Head of caudate nucleus (tissue), 42 donors: ENCODE measurements at places on chromosomes 12 and 14.

- DNase-seq, result no peak
Measured at GRCh38 chr14:21455592-21455911, 371 bp downstream of the CHD8 start.

GRCh38 chr12:54337280-54337842, 12.4 kb downstream of the COPZ1 start:
- no peak for DNase-seq

GRCh38 chr14:55070981-55071411, 19.5 kb downstream of the MAPK1IP1L start:
- DNase-seq, result no peak

- peak; percentile 48 for DNase-seq
Measured at GRCh38 chr12:57803319-57803893, 15.1 kb downstream of the AVIL start.

DNA sequence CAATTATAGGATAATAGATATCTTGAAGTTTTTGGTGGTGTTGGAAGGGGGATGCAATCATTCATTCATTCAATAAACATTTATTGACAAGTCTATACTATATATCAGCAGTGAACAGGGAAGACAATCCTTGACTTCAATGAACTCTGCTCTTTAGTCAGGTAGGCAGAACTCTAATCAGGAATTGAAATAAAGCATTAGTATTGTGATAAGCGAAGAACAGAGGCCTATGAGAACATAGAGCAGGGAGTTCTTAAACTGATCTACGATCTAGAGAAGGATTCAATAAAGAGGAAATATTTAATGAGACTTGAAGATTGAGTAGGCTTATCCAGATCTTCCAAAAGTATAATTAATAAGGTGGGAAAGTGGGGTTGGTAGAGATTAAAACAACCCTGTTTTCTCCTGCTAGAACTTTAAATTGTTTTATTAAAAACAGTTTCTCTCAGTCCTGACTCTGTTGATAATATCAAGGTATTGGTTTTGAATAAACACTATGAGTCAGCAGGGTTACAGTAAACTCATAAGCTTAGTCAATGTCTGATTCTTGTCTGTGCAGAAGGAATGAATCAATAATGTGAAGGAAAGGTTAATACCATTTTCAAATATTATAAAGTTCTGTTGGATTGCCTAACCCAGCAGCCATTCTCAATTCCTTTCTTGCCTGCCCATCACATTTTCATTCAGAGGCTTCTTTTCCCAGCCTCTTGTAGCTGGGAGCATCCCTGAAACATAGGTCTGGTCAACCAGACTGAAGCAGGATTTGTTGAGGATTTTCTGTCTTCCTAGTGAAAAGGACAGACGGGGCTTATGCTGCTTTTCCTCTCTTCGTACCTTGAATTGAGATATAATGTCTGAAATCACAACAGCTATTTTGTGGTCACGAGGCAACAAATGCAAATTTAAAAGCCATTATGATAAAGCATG, 38.9 kb upstream of the KTN1 start:
- no peak for DNase-seq

DNA sequence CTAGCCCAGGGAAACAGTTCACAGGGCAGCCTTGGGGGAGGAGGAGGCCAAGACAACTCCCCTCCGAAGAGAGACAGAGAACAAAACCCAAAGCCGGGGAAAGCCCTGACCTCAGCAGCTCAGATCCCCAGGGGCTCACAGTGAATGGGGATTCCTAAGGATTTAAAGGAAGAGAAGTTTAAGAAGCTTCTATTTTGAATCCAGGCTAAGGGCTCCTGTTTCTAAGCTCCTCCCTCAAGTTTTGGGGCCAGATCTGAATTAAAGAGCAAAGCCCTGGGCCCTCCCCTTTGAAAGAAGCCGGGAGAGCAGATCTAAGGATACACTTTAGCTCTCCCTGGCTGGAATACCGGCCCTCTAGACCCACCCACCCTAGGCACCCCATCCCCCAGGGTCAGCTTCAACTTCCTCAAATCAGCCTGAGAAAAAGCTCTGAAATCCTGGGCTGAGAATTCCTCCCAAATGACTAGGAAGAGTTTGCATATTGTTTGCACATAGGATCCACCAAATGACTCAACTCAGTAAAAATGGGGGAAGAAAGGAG, 3.9 kb downstream of the KDM2B start:
- DNase-seq, result no peak

DNA sequence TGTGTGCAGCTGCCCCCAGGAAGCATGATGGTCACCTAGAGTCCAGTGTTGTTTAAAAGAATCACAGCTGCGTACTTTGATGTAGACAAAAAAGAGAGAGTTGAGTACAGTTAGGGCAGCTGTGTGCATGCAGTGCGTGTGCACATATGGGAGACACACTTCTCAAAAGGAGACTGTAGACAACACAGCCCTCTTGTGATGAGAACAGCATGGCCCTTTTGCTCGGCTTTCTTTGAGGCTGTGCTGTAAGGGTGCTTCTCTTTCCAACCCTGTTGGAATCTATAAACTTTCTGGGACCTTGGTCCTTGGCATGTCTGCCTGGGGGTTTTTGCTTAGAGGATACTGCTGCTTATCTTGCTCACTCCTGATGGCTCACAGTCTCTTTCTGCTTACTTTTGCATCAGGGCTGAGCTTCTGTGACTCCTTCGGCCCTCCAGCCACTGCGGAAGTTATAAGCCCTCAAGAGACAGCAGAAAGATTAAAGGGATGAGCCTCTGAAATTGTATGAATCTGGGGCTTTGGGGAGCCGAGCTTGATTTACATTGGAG, 102.9 kb downstream of the DYRK2 start:
- DNase-seq, result no peak

DNA sequence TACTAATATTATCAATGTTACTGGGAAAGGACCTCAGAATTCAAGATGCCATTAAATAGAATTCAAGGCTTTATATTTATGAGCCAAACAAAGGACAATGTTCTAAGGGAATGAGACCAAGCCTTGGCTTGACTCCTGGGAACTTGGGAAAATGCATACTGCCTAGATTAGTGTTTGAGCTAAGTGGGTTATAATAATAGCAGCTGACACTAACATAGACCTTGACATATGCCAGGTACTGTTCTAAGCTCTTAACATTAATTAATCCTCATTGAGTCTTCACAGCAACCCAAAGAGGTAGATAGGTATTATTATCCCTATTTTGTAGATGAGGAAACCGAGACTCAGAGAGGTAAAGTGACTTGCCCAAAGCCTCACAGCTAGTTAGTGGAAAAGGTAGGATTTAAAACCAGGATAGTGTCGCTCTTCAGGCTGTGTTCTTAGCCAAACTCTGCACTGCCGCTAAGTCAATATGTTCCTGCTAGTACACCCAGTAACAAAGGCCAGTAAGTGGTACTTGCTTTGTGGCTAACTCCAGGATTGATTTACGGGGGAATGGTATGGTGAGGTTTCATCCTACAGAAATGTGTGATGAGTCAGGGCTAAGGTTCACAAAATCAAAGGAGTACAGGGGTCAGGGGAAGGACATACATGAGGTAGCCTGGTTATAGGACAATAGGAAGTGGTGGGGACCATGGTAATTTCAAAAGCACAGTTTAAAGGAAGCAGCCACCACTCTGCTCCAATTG, 35.8 kb upstream of the PRKAB1 start:
- DNase-seq, result no peak

GRCh38 chr12:126617312-126617711, 1552.1 kb downstream of the AACS start:
- DNase-seq, result no peak

DNA sequence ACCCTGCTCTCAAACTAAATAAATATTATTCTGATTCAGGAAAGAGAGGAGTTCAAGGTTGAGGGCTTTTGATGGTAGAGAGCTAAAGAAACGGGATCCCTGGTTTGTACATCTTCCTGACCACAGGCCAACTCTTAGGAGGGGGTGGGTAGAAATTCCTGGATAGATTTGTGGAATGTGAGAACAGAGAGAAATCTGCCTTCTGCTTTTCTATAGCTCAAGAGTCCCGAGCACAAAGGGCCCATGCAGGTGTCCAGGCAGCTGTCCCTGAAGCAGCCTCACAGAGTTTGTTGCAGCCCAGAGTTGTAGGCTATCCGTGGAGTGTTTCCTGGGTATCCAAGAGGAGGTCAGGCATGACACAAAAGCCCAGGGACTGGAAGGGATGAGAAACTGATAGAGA, 198.6 kb downstream of the BCAT1 start:
- no peak for DNase-seq

DNA sequence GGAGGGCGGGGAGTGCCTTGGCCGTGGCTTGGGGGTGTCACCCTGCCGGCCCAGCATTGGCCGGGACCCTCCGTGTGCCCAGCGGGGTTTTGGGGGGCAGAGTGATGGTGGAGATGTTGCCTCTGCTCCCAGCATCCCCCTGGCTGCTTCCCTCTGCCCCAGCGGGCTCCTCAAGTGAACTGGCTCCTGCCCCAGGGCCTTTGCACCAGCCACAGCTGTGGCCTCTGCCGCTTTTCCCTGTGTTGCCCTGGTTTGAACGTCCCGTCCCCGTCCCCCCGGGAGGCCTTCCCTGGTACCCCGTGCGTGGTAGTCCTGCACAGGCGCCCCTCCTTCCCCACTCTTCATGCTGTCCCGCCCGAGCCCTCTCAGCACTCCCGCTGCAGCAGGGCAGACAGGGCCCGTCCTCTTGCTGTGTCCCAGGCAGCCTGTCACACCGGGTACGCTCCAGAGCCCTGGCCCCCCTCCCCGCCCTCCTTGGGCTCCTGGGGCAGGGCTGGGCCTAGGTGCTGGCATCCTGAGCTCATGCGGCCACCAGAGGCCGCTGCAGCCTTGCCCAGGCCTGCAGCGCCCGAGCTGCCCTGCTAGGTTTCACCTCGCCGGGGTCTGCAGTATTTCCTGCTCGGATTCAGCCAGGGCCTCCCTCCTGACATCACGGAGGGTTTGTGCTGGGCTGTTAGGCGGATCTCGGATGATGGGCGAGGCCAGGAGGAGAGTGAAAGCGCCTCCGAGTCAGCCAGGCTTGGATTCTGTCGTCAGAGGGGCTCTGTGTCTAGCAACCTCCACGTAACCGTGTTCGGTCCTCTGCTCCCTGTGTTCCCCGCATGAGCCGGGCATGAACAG, 9.5 kb downstream of the NOC4L start:
- peak; percentile 53 for DNase-seq

DNA sequence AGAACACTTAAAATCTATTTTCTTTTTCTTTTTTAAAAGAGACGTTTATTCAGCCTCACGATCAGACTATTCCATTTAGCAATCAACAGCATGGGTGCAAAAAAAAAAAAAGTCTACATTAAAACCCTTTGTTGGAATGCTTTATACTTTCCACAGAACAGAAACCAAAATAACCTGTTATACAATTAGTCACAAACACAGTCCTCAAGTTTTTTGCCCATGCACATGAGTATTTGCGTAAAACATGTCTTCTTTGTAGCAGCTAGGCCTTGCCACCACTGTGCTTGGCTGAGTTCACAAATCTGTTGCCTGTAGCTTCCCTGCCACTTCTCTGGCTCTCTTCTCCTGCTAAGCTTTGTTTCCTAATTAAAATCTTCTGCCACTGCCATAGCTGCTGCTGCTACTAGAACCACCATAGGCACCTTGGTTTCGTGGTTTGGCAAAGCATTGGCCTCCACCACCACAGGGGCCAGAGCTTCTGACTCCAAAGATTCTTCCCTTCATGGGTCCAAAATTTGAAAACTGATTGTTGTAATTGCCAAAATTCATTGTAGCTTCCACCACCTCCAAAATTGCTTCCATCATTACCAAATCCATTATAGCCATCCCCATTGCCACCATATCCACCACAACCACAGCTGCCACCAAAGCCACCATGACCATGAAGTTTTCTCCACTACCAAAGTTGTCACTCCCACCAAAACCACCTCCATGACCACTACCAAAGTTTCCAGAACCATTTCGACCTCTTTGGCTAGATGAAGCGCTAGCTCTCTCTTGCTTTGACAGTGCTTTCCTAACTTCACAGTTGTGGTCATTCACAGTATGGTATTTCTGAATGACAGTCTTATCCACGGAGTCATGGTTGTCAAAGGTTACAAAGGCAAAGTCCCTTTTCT, 38.1 kb downstream of the KLRG1 start:
- no peak for DNase-seq

- DNase-seq, result no peak
Measured at GRCh38 chr12:124489220-124489619, 78.2 kb downstream of the NCOR2 start.

DNA sequence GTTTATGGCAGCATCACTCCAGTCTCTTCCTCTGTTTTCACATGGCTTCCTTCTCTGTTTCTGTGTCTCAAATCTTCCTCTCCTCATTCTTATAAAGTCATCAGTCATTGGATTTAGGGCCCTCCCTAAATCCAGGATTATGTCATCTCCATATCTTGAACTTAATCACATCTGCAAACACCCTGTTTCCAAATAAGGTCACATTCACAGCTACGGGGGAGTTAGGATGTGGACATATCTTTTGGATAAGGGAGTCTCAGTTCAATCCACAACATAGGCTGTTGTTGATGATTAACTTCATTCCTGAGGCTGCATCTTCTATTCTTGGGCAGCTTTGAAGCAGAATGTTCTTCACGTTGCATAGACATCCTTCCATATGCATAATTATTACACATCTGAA, 40.3 kb upstream of the NTF3 start:
- no peak for DNase-seq

DNA sequence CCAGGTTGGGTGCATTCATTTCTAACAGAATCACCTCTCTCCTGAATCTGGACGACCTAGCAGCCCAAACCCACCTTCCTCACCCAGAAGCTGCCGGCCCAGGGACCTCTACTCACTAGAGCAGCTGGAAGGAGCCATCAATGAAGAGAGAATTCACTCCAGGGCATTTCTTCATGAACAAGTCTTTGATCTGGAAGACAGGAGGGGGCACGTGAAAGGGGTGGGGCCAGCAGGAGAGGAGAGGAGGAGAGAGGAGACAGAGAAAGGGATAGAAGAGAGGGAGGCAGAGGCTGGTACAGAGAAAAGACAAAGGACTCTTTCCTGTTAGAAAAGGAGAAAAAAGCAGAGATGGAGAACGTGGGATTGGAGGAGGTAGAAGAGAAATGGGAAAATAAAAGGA, 39.8 kb downstream of the TRPV4 start:
- DNase-seq, result no peak

DNA sequence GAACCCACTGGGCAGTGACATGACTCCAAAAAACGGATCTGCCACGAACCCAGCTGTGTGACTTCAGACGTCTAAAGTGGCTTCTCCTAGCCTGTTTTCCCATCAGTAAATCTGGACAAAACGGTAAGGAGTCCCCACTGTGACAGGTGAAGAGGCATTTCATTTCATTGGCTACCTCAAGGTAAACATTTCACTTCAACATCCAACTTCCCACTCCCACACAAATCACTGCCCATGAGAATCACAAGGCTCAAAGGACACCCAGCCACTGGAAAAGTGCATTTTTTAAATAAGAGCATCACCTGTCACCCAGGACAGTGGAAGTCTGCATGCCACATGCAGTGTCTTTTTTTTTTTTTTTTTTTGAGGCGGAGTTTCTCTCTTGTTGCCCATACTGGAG, 27.9 kb downstream of the HSP90AA1 start:
- DNase-seq, result no peak

- DNase-seq, result no peak
Measured at GRCh38 chr12:83573671-83574070, 887.0 kb downstream of the TMTC2 start.

- DNase-seq, result no peak
Measured at GRCh38 chr12:131195796-131196195, 242.1 kb downstream of the ADGRD1 start.

GRCh38 chr14:38868399-38869290, 234.4 kb downstream of the SEC23A start:
- no peak for DNase-seq

GRCh38 chr12:108827941-108828340, 29.4 kb downstream of the SSH1 start:
- DNase-seq, result no peak
